Psoas muscle (tissue), 8 donors: ENCODE measurements at places on chromosomes 3 and 15. TPM values are rescaled to one million over a fixed set of nuclear protein-coding genes. Genes with fewer than 3 reads are reported as not detected.

Gene DPPA2
- not detected for total RNA-seq

Gene GHSR
- total RNA-seq = not detected

Gene VIPR1
- total RNA-seq = 0.37 TPM

Gene TMEM266
- 3.2 TPM for total RNA-seq
